ENCODE measurements at places on chromosomes 2 and 18. TPM values are rescaled to one million over a fixed set of nuclear protein-coding genes. Genes with fewer than 3 reads are reported as not detected.

STARD7 gene
- total RNA-seq, result 105 TPM

COL5A2 gene
- 1.1 TPM for total RNA-seq

RIT2 gene
- not detected for total RNA-seq

PLCD4 gene
- 0.38 TPM for total RNA-seq

TNFRSF11A gene
- 16.6 TPM for total RNA-seq

SLC8A1 gene
- 0.20 TPM for total RNA-seq

DCDC2C gene
- not detected for total RNA-seq

ERFE gene
- total RNA-seq, result 0.10 TPM

NEMP2 gene
- 23.1 TPM for total RNA-seq

RGPD3 gene
- 0.19 TPM for total RNA-seq

TSPYL6 gene
- not detected for total RNA-seq

ATP8B1 gene
- total RNA-seq, result not detected

ITGB6 gene
- total RNA-seq, result not detected

NGEF gene
- 0.12 TPM for total RNA-seq

HOXD3 gene
- total RNA-seq, result not detected

TM4SF20 gene
- not detected for total RNA-seq

KCNG2 gene
- total RNA-seq, result not detected

CXCR1 gene
- total RNA-seq, result 0.28 TPM

FASTKD1 gene
- total RNA-seq, result 35.4 TPM

PAX8 gene
- total RNA-seq, result 1.6 TPM

MOGAT1 gene
- not detected for total RNA-seq

TFPI gene
- not detected for total RNA-seq

ABCG8 gene
- not detected for total RNA-seq

SPHKAP gene
- not detected for total RNA-seq

HOXD8 gene
- total RNA-seq, result not detected

DOK6 gene
- total RNA-seq, result 0.02 TPM

CNRIP1 gene
- not detected for total RNA-seq

LCT gene
- total RNA-seq, result 0.13 TPM

EMX1 gene
- not detected for total RNA-seq

DES gene
- total RNA-seq, result not detected

DTNA gene
- not detected for total RNA-seq

L3MBTL4 gene
- total RNA-seq, result 0.07 TPM

YPEL5 gene
- 42.1 TPM for total RNA-seq
